Mucosa of descending colon (tissue), 3 donors: ENCODE measurements at places on chromosomes 11 and 22. TPM values are rescaled to one million over a fixed set of nuclear protein-coding genes. Genes with fewer than 3 reads are reported as not detected.

Gene ELFN2
- total RNA-seq, result 0.35 TPM

Gene DHCR7
- 26.5 TPM for total RNA-seq

Gene NUP98
- total RNA-seq, result 60.6 TPM

Gene CHRNA10
- 1.5 TPM for total RNA-seq

Gene MFNG
- 11.3 TPM for total RNA-seq

Gene ANGPTL5
- 0.46 TPM for total RNA-seq

Gene TCN2
- 43.7 TPM for total RNA-seq

Gene CSNK2A3
- total RNA-seq, result 0.43 TPM

Gene POU2F3
- total RNA-seq, result 1.1 TPM

Gene DCHS1
- total RNA-seq, result 6.0 TPM

Gene ANKRD42
- total RNA-seq, result 15.3 TPM

Gene TLCD5
- 0.46 TPM for total RNA-seq

- no peak for DNase-seq
Observed at GRCh38 chr11:32671051-32671450, 87.4 kb downstream of the EIF3M start.

DNA sequence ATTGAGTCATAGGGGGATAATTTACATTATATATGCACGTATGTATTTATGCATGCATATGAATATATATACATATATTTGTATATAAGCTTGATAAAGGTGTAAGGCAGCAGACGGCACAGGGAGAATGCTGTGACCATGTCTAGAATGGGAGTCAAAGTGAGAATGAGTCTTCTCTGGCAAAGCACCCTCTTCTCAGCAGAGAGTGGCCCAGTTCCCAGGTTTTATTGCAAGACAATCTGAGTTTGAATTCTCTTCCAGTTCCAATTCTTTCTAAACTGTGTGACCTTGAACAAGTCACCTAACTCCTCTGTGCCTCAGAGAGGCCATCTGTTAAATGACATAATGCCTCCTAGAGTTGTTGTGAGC is 13.8 kb downstream of the EHF start:
- no peak for DNase-seq

GRCh38 chr11:9815486-9816136 is 151.7 kb downstream of the SWAP70 start:
- DNase-seq, result no peak

GRCh38 chr11:128273736-128274135 is 313.6 kb downstream of the ETS1 start:
- DNase-seq, result no peak

- DNase-seq, result no peak
Observed at GRCh38 chr11:128146926-128147605, 440.3 kb downstream of the ETS1 start.

GRCh38 chr11:14262271-14262846 is 96.6 kb downstream of the RRAS2 start:
- DNase-seq, result no peak

GRCh38 chr11:62069374-62069773 is 54.4 kb upstream of the INCENP start:
- DNase-seq, result no peak

GRCh38 chr11:69978841-69979614 is 99.1 kb upstream of the ANO1 start:
- no peak for DNase-seq

GRCh38 chr11:4466871-4467442 is 15.5 kb upstream of the OR52K1 start:
- no peak for DNase-seq

GRCh38 chr11:121790430-121790829 is 325.6 kb downstream of the BLID start:
- no peak for DNase-seq

DNA sequence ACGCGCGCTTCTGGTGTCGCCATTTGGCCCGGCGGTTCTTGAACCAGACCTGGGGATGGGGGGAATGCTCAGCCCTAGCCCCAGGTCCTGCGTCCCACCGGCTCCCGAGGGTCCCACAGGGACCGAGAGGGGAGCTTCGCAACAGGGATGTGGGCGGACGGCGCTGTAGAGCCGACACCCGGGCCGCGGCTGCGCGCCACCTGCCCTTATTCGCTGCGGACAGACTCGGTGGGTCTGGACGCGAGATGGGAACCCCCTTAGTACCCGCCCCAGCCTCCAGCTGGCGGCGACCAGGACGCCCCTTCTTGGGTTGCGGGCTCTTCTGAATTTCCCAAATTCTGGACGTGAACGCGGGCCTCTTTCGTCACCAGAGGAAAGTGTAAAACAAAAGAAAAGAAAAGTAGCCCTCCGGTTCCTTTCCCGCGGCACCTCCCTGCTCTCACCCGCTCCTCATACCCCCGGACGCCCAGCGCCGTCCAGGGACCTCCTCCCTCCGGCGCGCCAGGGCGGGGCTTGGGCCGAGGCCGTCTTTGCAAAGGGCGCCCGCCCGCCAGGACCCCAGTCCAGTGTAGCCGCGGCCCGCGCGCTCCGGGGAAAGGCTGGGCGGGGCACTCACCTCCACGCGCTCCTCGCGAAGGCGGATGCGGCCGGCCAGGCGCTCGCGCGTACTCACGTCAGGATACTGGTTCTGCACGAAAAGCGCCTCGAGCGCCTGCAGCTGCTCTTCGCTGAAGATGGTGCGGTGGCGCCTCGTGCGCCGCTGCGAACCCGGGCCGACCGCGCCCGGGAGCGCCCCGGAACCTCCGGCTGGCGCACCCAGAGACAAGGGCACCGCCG is 827 bp downstream of the GSC2 start:
- no peak for DNase-seq

DNA sequence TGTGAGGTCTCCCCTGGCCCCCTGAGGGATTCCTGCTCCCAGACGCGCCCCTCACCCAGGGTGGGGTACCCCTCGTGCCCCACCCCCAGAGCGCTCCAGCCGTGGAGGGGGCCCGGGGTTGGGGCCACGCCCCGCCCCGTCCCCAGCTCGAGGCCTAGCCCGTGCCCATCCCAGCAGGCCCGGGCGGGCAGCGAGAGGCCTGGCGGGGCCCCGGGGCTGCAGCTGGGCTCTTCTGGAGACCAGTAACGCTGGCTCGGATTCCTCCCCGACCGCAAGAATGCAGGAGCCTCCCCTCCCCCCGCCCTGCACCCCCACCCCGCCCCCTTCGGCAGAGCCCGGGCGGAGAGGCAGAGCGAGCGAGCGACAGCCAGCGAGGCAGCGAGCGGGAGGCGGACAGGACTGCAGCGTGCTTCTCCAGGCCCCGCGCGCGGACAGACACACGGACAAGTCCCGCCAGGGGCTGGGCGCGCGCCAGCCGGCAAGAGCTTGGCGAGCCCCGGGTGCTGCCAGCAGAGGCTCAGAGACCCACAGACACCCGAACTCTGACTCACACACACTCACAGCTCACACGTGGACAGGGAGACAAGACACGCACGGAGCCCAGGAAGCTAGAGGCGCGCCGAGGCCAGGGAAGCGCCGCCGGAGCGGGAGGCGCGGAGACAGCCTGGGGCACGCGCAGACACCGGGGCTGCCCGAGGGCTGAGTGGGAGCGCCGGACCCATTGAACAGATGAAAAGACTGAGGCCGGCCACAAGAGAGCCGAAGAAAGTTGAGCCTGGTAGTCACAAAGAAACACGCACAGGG is 15.2 kb downstream of the BCL9L start:
- DNase-seq, result peak; percentile 48

DNA sequence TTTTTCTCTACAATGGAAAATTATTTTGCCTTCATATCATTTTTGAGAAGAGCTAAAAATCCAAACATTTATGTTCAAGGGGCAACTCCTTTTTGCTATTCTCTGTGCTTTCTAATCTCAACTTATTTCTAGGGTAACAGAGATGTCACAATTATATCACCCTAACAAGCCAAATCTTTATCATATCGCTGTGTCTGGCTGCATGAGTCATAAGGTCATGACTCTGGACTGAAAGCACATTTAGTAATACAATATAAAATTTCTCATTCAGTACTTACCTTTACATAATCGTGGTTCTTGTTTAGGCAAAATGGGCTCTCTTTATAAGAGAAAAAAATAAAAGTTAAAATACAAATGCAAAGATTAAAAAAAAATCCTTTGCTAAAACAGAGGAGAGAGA is 326.0 kb downstream of the CASP12 start:
- no peak for DNase-seq

- DNase-seq, result peak; percentile 44
Observed at GRCh38 chr11:35087648-35088047, 51.3 kb upstream of the CD44 start.

DNA sequence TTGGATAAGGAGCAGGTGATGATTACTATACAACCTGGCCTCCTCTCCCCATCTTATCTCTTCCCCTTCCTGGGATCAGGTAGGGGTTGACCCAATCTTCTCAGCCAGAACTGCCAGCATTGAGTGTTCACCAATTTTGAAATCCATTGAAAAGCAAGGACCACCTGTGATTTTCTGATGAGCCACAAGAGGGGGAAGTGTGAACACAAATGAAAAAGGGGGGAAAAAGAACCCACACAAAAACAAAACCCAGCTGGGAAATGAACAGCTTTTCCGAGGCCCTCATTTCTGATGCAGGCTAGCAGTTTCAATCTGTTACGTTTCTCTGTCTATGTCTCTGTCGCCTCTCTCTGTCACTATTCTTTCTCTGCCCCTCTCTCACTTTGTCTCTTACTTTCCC is 161.9 kb downstream of the INSC start:
- no peak for DNase-seq

DNA sequence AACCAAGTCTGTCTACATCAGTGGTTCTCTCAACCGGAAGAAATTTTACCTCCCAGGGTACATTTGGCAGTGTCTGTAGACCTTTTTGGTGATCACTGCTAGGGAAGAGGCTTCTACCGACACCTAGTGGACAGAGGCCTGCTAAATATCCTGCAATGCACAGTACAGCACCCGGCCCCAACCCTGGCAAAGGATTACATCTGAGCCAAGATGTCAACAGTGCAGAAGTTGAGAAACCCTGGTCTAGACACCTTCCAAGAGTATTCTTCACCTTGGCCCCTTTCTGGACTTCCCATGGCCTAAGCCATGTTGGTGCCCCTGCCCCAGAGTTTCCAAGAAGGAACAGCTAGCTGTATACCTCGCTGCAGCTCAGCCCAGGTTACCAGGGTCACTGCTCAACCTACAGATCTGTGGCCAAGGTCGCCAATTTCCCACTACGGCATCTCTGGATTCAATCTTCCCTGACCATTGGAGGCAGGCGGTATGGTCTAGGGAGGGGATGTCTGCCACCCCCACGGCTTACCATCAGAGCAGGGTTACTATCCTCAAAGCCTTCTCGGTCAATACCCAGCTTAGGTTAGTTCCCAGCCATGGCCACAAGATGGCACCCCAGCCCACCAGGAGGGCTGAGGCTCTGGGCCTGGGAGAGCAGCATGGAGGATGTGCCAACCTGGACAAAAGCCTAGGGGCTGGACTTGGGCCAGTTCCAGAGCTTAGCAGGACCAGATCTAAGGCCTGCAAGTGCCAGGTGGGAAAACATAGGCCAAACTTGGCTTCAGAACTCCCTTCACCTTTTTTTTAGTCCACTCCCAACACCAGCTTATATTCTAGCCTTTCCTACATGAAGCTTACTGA is 3.7 kb upstream of the KCNC1 start:
- no peak for DNase-seq

- DNase-seq, result no peak
Observed at GRCh38 chr22:48743601-48744282, 1083.9 kb downstream of the BRD1 start.

GRCh38 chr11:24082860-24083259 is 414.0 kb upstream of the LUZP2 start:
- no peak for DNase-seq

DNA sequence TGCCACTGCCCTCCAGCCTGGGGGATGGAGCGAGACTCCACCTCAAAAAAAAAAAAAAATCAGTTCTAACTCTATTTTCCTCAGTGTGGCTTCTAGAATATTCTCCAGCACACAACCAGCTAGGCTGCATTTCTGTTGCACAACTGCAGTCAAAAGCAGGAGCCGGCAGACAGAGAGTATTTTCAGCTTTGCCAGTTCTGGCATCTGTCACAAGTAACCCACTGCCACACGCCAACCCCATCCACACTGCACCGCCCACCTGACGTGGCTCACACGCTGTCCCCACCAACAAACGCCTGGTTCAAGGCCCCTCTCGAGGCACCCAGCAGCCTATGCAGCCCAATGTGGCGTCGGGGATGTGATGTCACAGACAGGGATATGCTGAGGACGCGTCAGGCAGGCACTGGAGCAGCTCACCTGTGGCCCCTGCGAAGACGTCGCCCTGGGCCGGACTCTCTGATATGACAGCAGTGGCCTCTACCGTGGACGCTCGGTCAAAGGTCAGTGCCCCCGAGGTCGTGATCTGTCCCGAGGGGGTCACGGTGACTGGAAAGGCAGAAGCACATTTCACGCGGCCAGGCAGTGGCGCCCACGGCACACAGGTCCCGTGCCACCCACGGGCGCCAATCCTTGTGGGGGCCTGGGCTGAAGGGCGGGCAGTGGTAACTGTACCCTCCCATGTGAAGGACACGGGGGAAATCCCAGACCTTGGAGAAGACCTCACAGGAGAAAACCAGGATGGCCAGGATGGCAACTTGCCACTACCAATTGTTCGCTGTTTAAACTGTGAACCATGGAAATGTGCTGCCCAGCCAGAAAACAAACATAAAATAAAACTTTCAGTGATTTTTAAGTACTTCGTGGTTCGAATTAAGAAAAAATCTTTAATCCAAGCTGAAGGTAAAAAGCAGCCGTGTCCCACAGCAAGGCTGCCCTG is 15.5 kb downstream of the DEAF1 start:
- peak; percentile 46 for DNase-seq

- DNase-seq, result no peak
Observed at GRCh38 chr11:106695506-106695905, 322.8 kb downstream of the GUCY1A2 start.

DNA sequence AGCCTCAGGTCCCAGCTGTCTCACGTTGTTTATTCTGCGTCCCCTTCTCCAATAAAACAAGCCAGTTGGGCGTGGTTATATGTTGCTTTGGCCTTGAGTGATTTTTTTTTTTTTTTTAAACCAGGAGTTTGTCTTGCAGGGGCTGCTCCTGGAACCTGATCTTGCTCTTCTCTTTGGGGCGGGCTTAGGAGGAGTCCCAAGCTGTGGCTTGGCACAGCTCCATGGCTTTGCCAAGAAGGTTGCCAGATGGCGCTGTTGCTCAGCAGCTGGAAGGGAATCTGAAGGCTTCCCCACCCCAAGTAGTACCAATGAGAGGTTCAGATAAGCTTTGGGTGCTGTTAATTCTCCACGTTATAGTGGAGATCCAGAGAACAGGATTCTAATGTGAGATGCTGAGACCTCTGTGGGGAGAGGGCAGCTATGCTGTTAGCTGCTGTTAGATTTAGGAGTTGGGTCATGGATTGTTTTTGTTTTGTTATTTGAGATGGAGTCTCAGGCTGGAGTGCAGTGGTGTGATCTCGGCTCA is 2.0 kb upstream of the FERMT3 start:
- peak; percentile 89 for DNase-seq

DNA sequence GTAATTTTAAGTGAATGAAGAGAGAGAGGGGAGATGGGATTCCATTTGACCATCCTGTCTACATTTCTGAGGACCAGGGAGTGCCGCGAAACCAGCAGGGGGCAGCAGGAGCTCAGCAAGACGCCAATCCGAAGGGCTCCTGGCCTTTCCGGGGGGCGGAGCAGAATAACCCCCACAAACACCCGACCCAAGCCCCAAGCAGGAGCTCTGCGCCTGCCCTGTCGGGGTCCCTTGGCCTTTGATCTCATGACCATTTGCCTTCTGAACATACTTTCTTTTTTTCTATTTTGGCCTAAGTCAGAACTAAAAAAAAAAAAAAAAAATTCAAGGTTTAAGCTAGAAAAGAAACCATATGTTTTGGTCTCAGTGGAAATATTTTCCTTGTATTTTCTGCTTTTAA is 21.9 kb upstream of the SCN2B start:
- peak; percentile 93 for DNase-seq
